NCI-H187 (cell line): ENCODE measurements at places on chromosomes 2 and 18.

DNA sequence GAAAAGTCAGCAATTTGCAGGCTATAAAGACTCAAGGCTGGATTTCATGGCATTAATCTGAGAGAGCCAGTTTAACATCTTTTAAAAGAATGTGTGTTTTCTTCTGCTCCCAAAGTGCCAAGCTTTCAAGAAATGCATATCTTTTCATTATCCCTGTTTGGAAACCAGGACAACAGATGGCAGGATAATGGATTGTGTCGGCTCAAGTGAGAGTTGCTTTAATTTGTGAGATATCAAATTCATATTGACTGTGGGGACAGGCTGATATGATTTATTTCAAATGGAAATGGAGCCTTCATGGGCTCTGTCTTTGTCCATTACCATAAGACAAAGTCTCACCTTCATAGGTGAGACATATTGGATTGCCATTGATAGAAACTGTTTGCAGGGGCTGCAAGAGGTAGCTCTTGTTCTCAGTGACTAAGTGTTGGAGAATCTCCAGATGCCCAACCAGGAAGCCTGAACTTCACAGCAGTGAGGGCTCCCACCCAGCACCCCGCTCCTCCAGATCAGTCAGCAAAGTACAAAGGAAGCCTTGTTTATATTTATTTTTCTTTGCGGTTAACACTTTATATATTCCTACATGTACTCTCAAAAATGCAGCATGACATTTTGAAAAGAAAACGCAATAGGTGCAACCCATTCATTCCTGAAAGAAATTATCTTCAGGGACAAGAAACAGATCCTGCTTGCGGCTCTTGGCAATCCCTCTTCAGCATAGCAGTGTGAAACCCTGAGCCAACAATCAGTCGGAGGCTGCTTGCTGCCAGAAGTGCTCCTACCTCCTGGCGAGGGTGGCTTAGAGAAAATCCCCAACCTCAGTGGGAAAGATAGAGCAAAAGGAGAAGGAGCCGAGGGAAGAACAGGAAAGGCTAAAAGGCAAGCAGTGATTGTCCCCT is 65.8 kb upstream of the ATL2 start:
- no peak for DNase-seq

DNA sequence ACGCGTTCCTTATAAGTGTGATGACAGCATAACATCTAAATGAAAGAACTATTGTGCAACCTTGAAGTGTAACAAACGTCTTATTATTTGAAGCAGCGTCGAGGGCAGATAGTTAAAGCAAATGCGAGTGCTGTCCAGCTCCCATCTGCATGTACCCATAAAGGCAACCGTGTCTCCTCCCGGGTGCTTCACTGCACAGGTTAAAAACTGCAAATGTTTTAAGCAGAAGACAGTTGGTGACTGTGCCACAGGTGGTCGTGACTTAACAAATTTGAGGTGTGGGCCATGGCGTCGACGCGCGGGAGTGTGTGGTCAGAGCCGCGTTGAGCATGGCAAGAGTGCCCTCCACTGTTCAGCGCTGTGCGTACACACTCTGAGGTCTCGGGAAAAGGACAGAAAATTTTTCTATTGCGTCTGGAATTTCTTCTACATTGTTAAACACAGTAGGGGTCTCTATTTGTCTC is 6.4 kb downstream of the SALL3 start:
- no peak for DNase-seq

- DNase-seq: peak; percentile 18
These were observed 491.0 kb downstream of the CDH2 start for GRCh38 chr18:27685807-27686412.

GRCh38 chr2:6963727-6964126 is 46.5 kb downstream of the RNF144A start:
- DNase-seq: no peak

DNA sequence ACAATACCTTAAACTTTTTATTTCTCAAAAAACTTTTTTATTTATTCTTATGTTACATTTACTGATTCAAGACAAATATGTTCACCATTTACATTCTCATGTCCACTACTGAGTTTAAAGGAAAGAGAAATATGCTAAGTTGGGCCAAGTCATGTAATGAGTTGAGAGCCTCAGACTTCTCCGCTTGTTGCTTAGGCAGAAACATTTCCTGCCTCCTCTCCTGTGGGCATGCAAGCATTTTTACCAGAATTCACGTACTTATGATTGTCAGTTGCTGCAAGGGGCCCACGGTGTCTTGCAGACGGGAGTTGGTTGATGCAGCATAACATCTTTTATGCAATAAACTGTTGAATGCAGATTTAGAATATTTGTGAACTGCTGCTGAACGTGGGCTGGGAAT is 51.8 kb downstream of the MYO1B start:
- DNase-seq: no peak

- DNase-seq: no peak
These were observed 11.1 kb upstream of the IL1RN start for GRCh38 chr2:113116100-113116958.
